ENCODE measurements at places on chromosomes 4 and X.

- no peak for DNase-seq
These were observed 63.2 kb downstream of the ANTXR2 start for GRCh38 chr4:80009806-80010205.

- no peak for DNase-seq
These were observed 55.6 kb downstream of the STIM2 start for GRCh38 chr4:26916195-26916594.

DNA sequence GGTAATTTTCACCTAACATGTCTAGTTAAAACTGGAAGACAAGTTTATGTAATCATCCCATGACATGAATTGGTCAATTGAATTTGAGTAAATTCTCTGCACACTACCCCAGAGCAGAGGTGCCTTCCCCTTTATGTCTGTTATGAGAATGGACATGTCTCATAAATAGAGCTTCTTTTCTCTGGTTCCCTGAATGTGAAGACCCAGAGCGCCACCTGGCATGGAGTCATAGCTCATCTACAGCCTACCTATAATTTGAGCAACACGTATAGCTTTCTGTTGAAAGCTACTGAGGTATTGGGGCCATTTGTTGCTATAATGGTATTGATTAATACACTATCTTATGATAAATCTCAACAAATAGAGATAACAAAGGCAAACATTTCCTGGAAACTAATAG is 626.5 kb upstream of the GALNTL6 start:
- DNase-seq: no peak

- no peak for DNase-seq
These were observed 8.7 kb downstream of the TMEM187 start for GRCh38 chrX:153981231-153981630.

DNA sequence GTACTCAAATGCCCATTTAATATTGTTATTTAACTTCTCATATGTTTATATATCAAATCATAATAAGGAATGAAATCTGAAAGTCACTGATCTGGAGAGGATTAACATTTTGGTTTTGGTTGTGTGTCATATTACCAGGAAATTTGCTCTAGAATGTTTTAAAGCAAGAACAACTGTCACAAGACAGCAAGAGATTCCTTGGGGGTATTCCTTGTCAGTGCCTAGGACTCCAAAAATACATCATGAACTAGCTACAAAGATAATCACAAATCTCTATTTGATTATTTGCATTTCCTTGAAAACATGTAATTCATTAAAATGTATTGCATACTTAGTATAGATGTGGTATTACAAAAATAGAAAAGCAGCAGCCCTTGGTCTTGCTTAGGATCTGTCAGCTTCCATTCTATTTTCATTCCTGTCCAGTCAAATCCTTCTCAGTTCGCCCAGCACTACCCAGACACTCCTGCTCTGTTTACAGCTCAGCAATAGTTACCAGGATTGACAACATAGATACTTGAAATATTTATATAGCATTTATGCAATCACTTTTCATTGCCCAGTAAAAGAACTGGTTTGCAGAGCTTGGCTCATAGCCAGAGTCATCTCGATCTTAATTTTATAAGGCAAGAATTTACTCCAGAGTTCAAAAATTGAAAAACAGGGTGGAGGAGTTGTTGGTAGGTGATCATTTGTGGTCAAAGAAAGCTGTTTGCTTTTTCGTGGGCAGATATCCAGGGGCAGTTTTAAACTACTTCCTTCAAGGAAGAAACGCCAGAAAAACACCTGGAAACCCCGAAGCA is 9.2 kb upstream of the BMP3 start:
- no peak for DNase-seq

- DNase-seq: no peak
These were observed 314.4 kb downstream of the IL1RAPL1 start for GRCh38 chrX:28901637-28902036.

GRCh38 chr4:151202851-151203455 is 74.0 kb upstream of the PRSS48 start:
- no peak for DNase-seq

DNA sequence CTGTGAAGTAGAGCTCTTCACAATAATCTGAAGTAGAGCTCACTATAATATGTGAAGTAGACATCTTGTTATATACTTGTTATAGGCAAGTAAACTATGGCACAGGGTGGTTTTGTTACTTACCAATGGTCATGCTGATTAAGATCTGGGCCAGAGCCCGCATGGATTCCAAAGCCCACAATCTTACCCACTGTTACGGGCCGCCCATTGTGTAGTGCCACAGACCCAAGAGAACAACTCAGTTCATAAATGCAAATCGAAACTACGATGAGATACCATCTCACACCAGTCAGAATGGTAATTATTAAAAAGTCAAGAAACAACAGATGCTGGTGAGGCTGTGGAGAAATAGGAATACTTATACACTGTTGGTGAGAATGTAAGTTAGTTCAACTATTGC is 46.9 kb upstream of the CT47C1 start:
- no peak for DNase-seq

- no peak for DNase-seq
These were observed 71.3 kb downstream of the SLC9A7 start for GRCh38 chrX:46687619-46688018.

DNA sequence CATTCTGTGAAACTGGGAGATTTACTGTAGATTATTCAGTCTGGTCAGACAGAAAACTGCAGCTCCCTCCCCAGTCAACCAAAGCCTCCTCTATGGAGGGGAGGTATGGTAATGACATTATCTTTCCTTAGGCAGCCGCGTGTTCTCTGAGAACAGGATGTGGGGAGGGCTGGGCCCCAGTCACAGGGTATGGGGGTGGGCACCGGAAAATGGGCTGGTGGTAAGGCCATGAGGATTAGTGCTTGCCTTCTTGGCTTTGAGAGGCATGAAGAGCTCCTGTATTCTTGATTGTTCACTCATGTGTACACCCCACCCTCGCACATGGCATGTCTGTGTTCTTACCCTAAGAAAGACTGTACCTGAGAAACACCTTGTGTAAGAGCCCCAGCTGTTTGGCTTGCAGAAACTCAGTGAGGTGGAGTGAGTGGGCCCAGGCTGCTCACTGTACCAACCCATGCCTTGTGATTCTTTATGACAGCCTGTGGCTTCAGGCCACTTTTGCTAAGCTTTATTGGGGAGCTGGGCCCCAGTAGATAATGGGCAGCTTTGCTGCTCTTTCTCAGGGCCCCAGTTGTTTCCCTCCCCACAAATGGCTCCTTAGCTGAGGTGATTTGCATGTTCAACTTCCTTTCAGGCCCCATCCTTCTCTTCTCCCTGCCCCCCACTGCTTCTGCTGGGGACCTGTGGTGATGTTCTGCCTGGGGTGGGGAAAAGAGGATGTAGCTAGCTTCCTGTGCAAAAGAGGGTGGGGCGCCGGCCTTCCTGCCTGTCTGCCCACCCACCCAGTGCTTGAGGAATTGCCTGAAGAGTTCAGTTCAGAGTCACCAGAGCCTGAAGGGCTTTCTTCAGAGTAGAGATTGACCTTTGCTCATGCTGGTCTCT is 30.7 kb downstream of the MSN start:
- no peak for DNase-seq

GRCh38 chr4:42101446-42101975 is 50.9 kb downstream of the BEND4 start:
- DNase-seq: no peak

DNA sequence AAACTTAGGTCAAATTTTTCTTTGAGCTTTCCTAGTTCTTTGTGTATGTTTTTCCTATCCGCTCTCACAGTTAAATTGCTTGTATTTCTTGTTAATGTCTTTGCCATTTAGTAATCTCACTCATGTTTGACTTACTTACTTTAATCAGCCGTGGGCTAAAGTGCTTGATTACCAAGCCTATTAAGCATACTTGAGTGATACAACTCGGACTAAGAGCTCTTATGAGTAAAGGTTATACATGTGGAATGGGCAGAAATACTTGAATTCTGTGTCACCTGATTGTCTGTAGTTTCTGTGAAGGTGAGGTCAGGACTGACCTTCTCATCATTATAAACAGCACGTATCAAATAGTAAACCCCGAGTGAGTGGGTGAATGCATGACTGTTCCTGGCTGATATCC is 664.5 kb downstream of the PDHA2 start:
- no peak for DNase-seq

- no peak for DNase-seq
These were observed 504.3 kb upstream of the ZFP42 start for GRCh38 chr4:187491286-187491685.

GRCh38 chr4:26085551-26085950 is 171.5 kb downstream of the SMIM20 start:
- no peak for DNase-seq

GRCh38 chr4:5554376-5554775 is 154.0 kb downstream of the EVC2 start:
- no peak for DNase-seq

GRCh38 chrX:74231625-74232024 is 72.4 kb upstream of the ZCCHC13 start:
- DNase-seq: no peak

- DNase-seq: no peak
These were observed 1522.8 kb upstream of the PABPC4L start for GRCh38 chr4:135724421-135724820.

- DNase-seq: no peak
These were observed 166.8 kb downstream of the BMPR1B start for GRCh38 chr4:94924566-94924965.

- DNase-seq: no peak
These were observed 24.8 kb downstream of the PDGFC start for GRCh38 chr4:156946516-156947424.

DNA sequence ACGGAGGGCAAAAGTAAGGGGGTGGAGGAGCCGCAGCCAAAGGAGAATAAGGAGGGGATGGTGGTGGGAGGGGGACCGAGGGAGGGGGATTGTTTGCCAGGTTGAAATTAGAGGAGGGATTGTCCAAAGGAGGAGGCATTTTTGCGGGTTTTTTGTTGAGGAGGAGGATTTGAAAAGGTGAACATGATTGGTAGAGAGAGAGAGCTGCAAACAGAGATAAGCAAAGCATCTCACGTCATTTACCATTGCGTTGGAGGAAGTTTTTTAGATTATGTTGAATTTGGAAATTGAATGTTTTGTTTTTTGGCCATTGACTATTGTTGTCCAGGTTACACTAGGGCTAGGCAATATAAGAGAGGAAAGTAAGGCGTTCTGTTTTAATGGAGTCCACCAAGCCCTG is 54.5 kb upstream of the ABCB7 start:
- no peak for DNase-seq

DNA sequence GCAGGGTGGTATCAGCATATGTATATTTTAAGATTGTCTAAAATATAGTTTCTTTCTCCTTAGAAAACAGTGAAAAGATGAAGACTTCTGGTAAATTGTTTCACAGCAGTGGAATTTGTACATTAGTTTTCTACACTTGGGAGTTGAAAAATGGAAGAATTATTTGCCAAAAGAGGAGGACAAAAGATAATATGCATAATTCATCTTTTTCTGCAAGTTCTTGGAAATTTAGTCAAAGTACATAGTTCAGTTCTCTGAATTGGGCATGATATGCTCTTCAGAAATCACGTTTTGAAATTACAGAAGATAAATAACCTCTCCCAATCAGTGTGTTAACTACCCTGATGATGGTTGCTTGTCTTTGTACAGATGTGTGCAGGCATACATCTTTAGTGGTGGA is 47.0 kb downstream of the RBPJ start:
- DNase-seq: no peak

GRCh38 chr4:166308647-166309046 is 435.6 kb downstream of the TLL1 start:
- no peak for DNase-seq

- DNase-seq: no peak
These were observed 24.7 kb upstream of the CXCL8 start for GRCh38 chr4:73715659-73716058.

- no peak for DNase-seq
These were observed 56.0 kb upstream of the DHX15 start for GRCh38 chr4:24640366-24640765.

GRCh38 chr4:139770361-139770760 is 104.7 kb downstream of the MGST2 start:
- no peak for DNase-seq

DNA sequence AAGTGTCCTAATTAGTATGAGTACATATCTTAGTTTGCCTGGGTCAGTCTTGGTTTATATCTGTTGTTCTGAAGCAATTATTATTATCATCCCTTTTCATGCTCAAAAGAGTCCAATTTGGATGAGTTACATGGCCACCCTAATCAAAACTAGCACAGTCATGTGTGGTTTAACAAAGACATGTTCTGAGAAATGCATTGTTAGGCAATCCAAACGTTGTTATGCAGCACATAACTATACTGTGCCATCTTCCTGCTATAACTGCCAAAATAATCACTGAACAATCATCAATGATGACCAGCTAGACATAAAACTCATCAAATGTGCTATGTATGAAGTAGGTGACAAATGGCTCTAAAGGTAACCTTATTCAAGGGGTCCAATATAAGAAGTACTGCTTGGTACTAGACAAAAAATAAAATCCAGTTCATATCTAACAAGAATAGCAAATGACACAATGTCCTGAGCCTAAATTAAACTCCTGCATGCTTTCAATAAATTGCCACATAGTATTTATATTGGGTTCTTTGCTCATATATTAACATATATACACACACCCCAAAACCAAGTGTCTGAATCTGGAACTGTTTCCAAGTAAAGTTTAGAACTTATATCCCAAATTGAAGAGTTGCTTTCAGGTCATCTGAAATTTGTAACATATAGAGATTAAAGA is 41.9 kb downstream of the CNOT6L start:
- DNase-seq: no peak

- DNase-seq: no peak
These were observed 72.4 kb upstream of the TLR2 start for GRCh38 chr4:153611679-153612078.

DNA sequence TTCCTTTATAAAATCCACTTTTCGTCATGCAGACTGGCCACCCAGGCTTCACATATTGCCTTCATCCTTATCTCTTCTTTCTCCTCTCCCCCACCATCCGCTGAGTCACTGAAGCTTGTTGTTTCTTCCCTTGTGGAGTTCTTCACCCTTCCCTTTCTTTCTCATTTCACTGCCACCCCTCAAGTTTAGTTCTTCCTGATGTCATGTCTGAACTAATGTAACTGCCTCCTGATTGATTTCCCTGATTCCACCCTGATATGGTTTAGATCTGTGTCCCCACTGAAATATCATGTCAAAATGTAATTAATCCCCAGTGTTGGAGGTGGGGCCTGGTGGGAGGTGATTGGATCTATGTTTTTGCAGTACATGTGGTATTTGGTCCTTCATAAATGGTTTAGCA is 151.4 kb downstream of the CPEB2 start:
- no peak for DNase-seq

DNA sequence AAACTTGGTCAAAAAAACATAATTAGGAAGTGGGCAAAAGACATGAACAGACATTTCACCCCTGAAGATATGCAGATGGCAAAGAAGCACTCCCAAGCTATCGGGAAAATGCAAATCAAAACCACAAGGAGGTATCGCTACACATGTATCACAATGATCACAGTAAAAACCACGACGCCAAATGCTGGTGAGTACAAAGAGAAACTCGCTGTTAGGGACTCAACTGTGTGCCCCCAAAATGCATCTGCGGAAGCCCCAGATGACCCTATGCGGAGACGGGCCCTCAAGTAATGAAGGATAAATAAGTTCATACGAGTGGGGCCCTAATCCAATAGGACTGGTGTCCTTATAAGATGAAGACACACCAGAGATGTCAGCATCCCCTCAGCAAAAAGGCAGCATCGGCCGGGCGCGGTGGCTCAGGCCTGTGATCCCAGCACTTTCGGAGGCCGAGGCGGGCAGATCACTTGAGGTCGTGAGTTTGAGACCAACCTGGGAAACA is 10.2 kb downstream of the GAK start:
- DNase-seq: no peak

Data from NCI-H1105 (cell line).